ENCODE measurements at places on chromosomes 7 and 10.

DNA sequence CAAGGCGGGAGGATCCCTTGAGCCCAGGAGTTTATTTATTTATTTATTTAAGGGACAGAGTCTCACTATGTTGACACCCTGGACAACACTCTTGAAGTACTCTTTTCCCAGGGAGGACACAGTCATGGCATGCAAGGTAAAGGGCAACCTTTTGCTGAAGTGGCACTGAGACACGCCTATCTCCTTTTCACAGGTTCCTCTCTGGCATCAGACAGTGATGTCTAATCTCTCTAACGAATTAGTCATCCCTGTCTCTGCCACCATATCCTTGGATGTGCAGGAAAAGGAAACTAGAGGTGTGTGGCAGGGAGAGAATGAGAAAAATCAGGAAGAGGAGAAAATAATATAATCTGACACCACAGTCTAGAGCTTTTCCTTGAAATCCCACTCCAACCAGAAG, 19.5 kb downstream of the CPVL start:
- DNase-seq = no peak

DNA sequence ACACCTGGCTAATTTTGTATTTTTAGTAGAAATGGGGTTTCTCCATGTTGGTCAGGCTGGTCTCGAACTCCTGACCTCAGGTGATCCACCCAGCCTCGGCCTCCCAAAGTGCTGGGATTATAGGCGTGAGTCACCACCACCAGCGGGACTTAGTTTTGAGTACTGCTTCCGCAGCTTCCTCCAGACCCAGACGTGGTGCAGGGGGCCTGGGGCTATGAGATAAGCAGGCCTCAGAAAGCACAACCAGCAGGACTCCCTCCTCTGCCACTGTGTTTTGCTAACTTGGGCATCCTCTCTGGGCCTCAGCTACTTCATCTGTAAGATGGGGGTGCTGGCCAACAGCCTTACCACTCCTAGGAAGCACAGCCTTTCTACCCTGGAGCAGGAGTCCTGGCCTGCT, 37.8 kb downstream of the GOLGA7B start:
- DNase-seq = no peak

- DNase-seq = no peak
These were observed 15.3 kb upstream of the PRKAR2B start for GRCh38 chr7:107029061-107029763.

- no peak for DNase-seq
These were observed 12.1 kb upstream of the TRPV6 start for GRCh38 chr7:142897691-142898090.

DNA sequence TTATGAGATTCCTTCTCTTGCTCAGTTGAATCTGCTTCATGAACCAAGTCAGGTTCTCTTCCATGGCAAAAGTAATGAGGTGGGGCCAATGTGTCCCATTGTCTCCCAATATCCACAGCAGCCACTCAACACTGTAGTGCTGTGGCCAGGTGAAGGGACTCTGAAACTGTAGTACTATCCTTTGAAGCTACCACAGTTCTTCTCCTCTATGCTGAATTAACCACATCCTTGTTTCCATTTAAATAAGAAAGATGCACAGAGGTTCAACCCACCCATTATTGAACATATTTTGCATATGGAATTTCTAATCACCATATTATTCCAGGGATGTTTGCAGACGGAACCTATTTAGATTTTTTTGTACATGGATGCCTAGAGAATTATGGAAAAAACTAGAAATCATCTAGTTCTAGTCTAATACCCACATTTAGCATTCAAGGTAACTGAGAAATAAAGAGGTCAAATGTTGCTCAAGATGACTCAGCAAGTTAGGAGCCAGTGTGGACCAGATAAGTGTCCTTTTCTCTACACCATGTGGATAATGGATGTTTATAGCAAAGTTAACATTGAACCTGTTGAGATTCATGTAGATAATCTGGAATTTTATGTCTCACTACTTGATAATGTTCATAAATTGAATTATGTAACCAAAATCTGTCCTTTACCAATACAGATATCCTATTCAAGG, 64.5 kb downstream of the LRRTM3 start:
- DNase-seq = no peak

DNA sequence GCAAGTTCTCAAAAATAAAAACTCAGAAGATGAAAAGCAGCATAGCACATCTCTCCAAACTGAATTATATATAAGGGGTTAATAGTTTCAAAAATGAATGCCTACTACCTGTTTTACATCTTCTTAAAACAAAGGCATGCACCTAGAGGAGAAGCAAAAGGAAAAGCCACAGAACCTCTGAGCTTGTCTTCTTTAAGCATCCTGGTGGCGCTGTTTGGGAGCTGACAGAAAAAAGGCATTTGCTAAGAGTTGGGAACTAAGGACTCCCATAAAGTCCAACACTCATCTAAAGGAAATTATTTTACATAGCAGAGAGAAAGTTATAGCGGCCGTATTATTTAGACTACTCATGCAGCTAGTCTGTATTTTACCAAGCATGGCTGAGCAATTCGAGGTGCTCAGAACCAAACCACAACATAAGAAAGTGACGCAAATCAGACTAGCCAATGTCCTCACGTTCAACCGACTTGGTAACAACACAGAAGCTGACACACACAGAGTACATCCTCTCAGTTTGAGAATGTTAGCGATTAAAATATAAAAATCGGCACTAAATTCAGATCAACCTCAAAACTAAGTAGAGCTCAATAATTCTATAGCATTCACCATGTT, 38.8 kb downstream of the PTN start:
- DNase-seq = no peak

Measured in stimulated activated CD8-positive, alpha-beta memory T cell treated with anti-CD3 and anti-CD28 coated beads, Interleukin-15, amount 100 ng/mL, for 48 hours (primary cell).